Foreskin fibroblast (primary cell): ENCODE measurements at places on chromosomes 7 and 10.
A peak's percentile ranks its signal among the peaks of the same experiment; 100 is the strongest.

DNA sequence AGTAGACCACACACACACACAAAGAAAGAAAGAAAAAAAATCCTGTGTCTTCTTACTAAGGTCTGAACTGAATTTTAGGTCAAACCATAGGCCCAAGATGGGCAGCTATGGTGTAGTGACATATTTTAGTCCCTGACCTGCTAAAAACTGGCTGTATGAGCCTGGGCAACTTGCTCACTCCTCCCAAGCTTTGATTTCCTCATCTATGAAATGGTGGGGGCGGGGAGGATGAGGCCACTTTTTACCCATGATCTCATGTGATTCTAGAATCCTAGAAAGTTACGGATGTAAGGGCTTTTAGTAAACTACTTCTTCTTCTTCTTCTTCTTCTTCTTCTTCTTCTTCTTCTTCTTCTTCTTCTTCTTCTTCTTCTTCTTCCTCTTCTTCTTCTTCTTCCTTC is 6.1 kb upstream of the CCL24 start:
- DNase-seq: no peak

DNA sequence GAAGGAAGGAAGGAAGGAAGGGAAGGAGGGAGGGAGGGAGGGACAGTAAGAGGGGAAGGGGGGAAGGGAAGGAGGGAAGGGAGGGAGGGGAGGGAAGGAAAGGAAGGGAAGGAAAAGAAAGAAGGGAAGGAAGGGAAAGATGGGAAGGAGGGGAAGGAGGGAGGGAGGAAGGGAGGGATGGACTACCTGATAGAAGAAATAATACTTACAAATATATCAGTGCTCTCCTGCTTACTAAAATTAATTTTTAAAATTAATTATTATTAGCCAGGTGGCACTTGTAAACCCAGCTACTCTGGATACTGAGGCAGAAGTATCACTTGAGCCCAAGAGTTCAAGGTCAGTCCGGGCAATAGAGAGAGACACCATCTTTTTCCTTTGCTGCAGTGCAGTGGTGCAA is 18.5 kb downstream of the ZC3HC1 start:
- no peak for DNase-seq

DNA sequence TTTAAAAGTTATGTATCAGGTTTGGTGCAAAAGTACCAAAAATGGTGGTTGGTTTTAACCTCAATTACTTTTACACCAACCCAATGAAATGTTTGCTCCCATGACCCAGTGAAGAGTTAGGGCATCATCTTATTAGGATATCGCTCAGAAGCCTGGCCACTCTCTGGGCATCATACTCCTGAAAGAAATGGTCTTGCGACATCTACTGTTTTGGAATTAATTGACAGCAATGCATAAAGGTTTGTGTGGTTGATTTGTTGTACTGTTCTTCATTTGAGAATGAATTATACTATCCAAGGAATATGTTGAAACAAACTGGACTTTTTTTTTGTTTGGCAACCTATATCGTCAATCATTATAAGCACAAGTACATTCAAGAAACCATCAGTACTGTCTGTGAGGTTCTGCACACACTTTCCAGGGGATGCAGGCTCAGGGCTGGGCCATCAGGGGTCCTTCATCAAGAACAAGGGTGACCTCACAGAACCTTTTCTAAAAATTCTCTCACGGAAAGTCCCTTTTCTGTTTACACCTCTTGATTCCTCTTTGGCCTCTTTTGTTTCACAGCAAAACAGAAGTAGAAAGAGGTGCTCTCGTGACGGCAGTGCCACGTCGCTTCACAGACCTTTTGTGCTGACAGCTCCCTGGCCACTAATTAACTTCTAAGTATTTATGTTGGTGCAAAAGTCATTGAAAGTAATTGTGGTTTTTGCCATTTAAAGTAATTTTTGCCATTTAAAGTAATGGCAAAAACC is 117.2 kb upstream of the KLF6 start:
- no peak for DNase-seq

DNA sequence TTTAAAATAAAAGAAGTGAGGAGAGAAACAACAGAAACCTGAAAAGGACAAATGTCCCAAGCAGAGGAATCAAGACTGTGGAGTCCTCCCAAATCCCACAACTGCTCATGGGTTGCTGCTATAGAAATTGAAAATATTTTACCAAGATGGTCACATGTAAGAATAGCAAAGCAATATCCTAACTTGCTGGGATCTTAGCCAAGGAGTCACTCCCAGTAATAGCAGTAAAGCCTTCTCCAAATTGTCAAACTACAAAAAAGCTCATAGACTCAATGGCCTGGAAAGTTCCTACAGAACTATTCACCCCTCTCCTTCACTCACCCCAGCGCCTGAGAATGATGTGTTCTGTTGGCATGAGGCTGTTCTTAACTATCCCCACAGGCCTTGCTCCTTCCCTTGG is 186.5 kb downstream of the ELMO1 start:
- no peak for DNase-seq

- DNase-seq: no peak
Measured at GRCh38 chr10:21281765-21282484, 243.6 kb downstream of the SKIDA1 start.

- peak; percentile 37 for DNase-seq
Measured at GRCh38 chr7:1920266-1920681, 250.2 kb downstream of the ELFN1 start.

- DNase-seq: peak; percentile 22
Measured at GRCh38 chr7:127886248-127886647, 145.0 kb downstream of the LRRC4 start.

DNA sequence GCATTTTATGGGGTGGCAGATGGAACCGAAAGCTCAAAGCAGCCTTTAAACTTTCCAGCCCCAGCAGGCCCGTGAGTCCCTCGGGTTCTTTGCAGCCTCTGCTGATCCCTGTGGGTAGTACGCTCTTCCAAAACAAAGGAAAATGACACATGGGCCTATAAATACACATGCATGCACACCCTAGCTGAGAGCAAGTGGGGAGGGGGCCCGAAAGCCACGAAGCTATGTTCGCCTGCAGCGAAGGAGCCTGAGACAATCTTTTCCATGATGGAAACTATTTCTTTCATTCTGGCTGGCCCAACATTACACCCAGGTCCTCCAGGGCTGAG is 32.2 kb downstream of the CALML5 start:
- peak; percentile 59 for DNase-seq

GRCh38 chr10:69558559-69558958 is 14.7 kb downstream of the NEUROG3 start:
- no peak for DNase-seq

DNA sequence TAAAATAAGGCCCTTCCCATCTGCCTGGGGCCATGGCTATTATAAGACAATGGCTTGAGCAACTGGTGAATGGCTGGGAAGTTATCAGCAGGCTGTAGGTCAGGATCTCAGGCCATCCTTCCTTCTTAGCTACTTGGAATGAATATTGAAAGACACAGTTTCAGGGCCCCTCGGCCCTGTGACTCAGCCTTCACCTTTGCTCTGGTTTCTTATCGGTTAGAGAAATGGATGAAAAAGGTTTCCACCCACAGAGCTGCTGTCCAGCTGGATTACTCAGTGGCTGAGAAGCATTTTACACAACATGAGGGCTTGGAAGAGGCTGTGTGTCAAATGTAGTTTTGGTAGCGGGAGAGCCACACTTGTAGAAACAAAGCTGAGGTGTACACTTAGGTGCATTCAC is 9.4 kb downstream of the ACSL5 start:
- DNase-seq: peak; percentile 66
